ENCODE measurements at places on chromosomes 7 and 10. TPM values are rescaled to one million over a fixed set of nuclear protein-coding genes. Genes with fewer than 3 reads are reported as not detected.

DNA sequence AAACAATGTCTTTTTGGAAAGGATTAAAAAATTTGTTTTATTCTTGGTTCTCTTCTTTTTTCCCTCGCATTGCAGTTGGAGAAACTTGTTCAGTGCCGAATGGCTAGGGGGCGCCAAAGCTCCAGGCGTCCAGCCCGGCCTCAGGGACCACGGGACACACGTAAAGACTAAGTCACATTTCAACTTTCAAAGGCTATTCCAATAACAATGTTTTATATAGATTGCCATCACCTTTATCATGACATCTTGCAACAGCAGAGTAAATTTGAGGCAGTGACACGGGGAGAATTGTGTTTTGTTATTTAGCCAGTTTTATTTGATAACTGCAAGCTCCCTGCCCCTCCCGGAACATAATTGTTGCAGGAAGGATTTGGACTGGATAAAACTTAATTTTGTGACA is 2.2 kb upstream of the IGFBP3 start:
- no peaks in the 10 kb centered on the region for H3K36me3 ChIP-seq
- peaks cover 55% of the 10 kb centered on the region for H3K27me3 ChIP-seq
- H3K4me1 ChIP-seq, result peaks cover 20% of the 10 kb centered on the region
- peak; percentile 86 for DNase-seq

Gene HACD1
- total RNA-seq, result 1.1 TPM

- H3K27me3 ChIP-seq, result no peaks in the 10 kb centered on the region
- H3K4me3 ChIP-seq, result no peak overlapping the region
- no peaks in the 10 kb centered on the region for H3K36me3 ChIP-seq
- no peak overlapping the region for H3K27ac ChIP-seq
- H3K4me1 ChIP-seq, result no peaks in the 10 kb centered on the region
- no peak for DNase-seq
Observed at GRCh38 chr7:104758504-104758903, 255.5 kb upstream of the KMT2E start.

Gene VAX1
- not detected for total RNA-seq

Gene LEP
- total RNA-seq, result not detected

Gene FEZF1
- not detected for total RNA-seq

DNA sequence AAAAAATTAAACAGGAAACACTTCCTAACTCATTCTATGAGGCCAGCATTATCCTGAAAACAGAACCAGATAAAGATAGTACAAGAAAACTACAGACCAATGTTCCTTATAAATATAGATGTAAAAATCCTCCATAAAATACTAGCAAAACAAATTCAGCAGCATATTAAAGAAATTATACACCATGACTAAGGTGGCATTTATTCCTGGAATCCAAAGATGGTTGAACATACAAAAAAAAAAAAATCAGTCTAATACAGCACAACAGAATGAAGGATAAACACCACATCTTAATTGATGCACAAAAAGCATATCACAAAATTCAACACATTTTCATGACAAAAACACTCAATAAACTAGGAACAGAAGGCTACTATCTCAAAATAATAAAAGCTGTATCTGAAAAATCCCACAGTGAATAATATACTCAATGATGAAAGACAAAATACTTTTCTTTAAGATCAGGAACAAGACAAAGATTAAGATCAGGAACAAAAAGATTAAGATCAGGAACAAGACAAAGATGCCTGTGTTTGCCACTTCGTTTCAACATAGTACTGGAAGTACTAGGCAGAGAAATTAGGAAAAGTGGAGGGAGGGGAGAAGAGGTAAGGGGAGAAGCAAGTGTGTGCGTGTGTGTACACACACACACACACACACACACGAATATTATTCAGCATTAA is 95.6 kb downstream of the SNX13 start:
- no peak overlapping the region for H3K4me3 ChIP-seq
- no peaks in the 10 kb centered on the region for H3K27me3 ChIP-seq
- peaks cover 28% of the 10 kb centered on the region for H3K36me3 ChIP-seq
- DNase-seq, result no peak
- H3K27ac ChIP-seq, result no peak overlapping the region

Gene TFEC
- not detected for total RNA-seq

Gene CBLL1
- total RNA-seq, result 48.7 TPM

Gene AQP1
- not detected for total RNA-seq

Gene IDI2
- not detected for total RNA-seq

DNA sequence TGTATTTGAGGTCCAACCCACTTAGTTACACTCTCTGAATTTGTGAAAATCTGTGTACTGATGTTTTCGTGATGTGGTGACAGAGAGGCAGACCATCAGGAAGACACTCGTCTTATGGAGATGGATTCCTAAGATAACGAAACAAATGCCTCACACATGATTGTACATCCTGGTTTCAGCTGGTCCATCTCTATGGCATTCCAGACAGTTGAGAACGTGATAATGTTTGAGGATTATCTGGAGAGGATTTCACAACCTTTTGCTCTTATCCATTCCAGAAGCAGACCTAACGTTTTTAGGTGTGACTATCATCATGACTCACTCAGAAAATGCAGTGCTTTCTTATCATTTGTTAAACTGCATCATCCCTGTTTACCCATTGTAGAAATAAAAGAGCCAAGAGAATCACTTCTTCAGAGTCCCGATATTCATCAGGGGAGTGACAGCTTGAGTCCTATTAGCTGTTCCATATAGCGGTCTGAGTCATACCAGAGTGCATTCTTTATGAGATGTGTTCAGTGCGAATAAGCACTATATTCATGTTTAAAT is 74.5 kb downstream of the BMPER start:
- H3K4me3 ChIP-seq, result no peak overlapping the region
- DNase-seq, result no peak
- H3K36me3 ChIP-seq, result no peaks in the 10 kb centered on the region
- no peak overlapping the region for H3K27ac ChIP-seq
- no peaks in the 10 kb centered on the region for H3K4me1 ChIP-seq

GRCh38 chr7:143384148-143384547 is 3.0 kb downstream of the ZYX start:
- DNase-seq, result no peak
- no peak overlapping the region for H3K27ac ChIP-seq
- no peak overlapping the region for H3K4me3 ChIP-seq

GRCh38 chr10:26806557-26806956 is 54.2 kb downstream of the ABI1 start:
- no peaks in the 10 kb centered on the region for H3K27me3 ChIP-seq
- DNase-seq, result no peak
- no peak overlapping the region for H3K4me3 ChIP-seq
- peaks cover 14% of the 10 kb centered on the region for H3K36me3 ChIP-seq
- H3K27ac ChIP-seq, result no peak overlapping the region

Gene HOXA11
- not detected for total RNA-seq

DNA sequence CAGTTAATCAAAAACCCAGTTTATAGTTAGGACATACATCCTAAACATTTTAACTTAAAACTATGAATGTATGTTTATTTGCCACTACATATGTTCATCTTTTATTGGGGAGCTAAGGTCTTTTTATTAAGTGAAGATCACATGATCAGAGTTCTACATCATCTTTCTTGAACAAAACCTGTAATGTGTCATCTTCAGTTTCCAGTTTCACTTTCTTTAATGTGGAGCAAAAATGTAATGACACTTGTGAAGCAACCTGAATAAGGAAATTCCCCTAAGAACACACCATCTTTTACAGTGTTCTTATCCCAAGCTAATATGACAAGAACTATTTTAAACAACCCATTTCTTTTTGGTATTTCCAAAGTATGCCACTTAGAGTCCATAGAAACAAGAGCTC is 166.7 kb upstream of the BET1 start:
- H3K36me3 ChIP-seq, result no peaks in the 10 kb centered on the region
- no peak overlapping the region for H3K27ac ChIP-seq
- peaks cover 7% of the 10 kb centered on the region for H3K4me1 ChIP-seq
- no peak for DNase-seq
- peaks cover 7% of the 10 kb centered on the region for H3K27me3 ChIP-seq
- no peak overlapping the region for H3K4me3 ChIP-seq

Gene TUBB8
- total RNA-seq, result not detected

DNA sequence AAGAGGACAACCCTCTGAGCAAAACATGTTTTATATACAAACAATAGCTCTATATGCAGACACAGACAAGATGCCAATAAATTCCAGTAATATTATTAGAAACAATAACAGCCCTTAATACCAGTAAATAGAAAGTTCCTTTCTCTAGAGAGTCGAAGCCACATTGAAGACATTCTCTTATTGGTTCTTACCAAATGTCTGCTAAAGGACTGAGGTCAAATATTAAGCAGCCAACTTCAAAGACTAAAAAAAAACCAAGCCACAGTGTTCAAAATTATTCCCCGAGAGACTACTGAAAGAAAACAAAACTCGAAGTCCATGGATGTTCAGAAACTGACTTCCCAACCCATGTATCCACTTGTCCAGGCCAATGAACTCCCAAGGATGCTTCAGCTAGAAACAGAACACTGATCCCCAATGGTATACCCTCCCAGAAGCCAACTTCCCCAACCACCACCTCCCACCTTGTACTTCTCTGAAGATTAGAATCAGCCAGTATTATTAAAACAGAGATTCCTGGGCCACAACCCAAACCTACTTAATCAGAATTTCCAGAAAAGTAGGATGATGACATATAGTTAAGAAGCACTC is 51.9 kb downstream of the FAM13C start:
- no peak overlapping the region for H3K27ac ChIP-seq
- H3K27me3 ChIP-seq, result no peaks in the 10 kb centered on the region
- DNase-seq, result no peak
- H3K4me1 ChIP-seq, result no peaks in the 10 kb centered on the region
- no peak overlapping the region for H3K4me3 ChIP-seq
- H3K36me3 ChIP-seq, result no peaks in the 10 kb centered on the region

- H3K27ac ChIP-seq, result no peak overlapping the region
- no peaks in the 10 kb centered on the region for H3K27me3 ChIP-seq
- no peak for DNase-seq
- H3K4me1 ChIP-seq, result no peaks in the 10 kb centered on the region
- no peaks in the 10 kb centered on the region for H3K36me3 ChIP-seq
Observed at GRCh38 chr7:85771516-85771915, 584.7 kb upstream of the SEMA3D start.

- peaks cover 25% of the 10 kb centered on the region for H3K36me3 ChIP-seq
- peaks cover 33% of the 10 kb centered on the region for H3K4me1 ChIP-seq
- no peak overlapping the region for H3K4me3 ChIP-seq
- no peak overlapping the region for H3K27ac ChIP-seq
- no peaks in the 10 kb centered on the region for H3K27me3 ChIP-seq
Observed at GRCh38 chr7:43686991-43687390, 42.3 kb downstream of the COA1 start.

Gene CYP26C1
- total RNA-seq, result 0.07 TPM

DNA sequence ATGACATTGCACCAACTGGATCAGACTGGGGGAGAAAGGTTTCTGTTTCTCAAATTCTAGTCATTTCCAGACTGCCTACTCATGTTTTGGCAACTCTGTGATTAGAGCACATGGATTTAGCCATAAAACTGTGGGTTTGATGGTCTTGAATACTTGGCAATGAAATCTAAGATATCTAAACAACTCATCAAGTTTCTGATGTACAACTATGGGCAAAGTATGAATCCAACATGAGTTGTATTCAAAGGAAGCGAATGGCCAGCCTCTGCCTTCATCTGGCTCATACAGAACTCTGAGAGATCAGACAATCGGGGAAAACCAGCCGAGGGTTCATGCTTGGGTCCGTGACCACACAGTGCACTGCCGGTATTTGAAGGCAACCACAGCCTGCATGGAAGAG is 144.3 kb downstream of the ADAM12 start:
- H3K36me3 ChIP-seq, result no peaks in the 10 kb centered on the region
- H3K27me3 ChIP-seq, result no peaks in the 10 kb centered on the region
- H3K27ac ChIP-seq, result no peak overlapping the region
- no peak overlapping the region for H3K4me3 ChIP-seq
- H3K4me1 ChIP-seq, result no peaks in the 10 kb centered on the region

DNA sequence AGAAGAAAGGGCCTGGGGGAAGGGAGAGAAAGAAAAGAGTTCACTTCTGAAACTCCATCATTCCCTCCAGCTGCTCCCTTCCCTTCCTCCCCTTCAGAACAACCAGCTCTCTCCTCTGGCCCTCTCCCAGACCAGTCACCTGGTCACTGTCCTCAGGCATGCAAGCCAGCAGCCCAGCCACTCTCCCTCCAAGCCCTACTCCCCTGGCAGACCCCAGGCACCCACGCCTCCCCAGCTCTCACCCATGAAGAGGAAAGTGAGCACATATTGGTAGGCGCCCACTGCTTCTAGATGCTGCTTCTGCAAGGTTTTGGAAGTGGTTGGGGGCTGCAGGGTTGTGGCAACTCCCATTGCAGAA is 353 bp downstream of the MOGAT3 start:
- DNase-seq, result no peak
- no peak overlapping the region for H3K4me3 ChIP-seq
- H3K27ac ChIP-seq, result no peak overlapping the region
- no peaks in the 10 kb centered on the region for H3K36me3 ChIP-seq

GRCh38 chr7:126222782-126223181 is 1030.0 kb downstream of the GRM8 start:
- H3K36me3 ChIP-seq, result no peaks in the 10 kb centered on the region
- H3K27ac ChIP-seq, result no peak overlapping the region
- no peaks in the 10 kb centered on the region for H3K27me3 ChIP-seq
- H3K4me1 ChIP-seq, result no peaks in the 10 kb centered on the region
- no peak for DNase-seq

DNA sequence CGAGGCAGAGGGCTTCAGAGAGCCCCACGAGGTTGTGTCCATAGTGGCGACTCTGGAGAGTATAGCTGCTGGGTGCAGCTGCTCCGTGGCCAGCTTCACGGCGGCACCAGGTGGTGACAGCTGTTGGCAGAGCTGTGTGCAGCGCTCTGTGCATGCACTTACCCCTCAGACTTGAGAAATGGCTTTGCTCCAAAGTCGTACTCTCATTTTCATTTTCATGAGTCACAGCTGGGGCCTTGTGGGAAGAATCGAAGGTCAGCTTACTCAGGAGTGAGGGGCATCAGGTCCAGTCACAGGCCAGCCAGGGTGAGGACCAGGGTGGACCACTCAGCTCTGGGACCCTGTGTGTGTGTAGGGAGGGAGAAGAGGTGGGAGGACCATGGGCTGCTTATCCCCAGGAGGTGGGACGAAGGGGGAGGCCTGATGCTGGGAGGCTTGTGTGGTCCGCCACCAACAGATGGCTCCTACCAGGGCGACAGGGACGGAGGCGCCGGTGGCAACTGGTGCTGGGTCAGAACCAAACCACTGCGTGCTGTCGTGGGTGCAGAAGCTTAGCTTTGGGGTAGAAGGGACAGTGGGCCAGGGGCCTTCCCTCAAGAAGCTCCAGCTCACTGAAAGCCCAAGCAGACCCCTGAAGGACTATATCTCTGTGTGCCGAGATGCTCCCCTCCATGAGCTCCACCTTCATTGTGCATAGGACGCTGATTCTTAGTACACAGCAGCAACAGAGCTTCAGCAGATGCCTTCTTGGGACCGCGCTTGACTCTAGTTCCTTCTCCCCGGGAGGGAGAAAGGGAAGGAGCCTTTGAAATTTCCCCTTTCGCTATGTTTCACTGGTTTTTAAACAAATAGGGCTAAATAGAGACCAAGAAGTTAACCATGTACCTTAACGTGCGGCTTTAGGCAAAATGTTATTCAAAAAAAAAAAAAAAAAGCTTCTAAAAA is 225.0 kb downstream of the CELF2 start:
- H3K27ac ChIP-seq, result peak overlapping the region; percentile 91
- peaks cover 47% of the 10 kb centered on the region for H3K4me1 ChIP-seq

- no peaks in the 10 kb centered on the region for H3K4me1 ChIP-seq
- no peaks in the 10 kb centered on the region for H3K36me3 ChIP-seq
- no peak overlapping the region for H3K27ac ChIP-seq
- no peak overlapping the region for H3K4me3 ChIP-seq
- no peaks in the 10 kb centered on the region for H3K27me3 ChIP-seq
Observed at GRCh38 chr10:36345807-36346206, 703.7 kb upstream of the FZD8 start.
